ENCODE measurements at places on chromosomes 7 and 10.

- no peak for DNase-seq
Observed at GRCh38 chr7:23955600-23956149, 245.7 kb downstream of the STK31 start.

DNA sequence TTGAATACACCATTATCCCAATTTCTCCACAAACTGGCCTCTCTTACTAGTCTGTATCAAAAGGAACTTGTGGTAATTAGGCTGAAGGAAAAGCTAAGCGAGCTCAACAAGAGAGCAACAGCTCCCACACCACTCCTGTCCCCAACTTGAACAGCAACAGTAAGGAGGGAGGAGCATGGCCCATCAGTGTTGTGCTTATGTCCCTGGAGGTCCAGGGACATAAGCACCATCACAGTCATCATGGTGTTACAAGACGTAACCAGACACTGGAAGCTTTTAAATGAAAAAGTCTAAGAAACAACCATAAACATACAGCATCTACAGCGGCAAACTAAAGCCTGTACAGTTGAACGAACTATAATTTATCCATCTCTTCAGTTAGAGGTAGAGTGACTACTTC is 989 bp downstream of the ERLIN1 start:
- DNase-seq: no peak

GRCh38 chr7:46568420-46569132 is 647.5 kb upstream of the IGFBP3 start:
- DNase-seq: no peak

DNA sequence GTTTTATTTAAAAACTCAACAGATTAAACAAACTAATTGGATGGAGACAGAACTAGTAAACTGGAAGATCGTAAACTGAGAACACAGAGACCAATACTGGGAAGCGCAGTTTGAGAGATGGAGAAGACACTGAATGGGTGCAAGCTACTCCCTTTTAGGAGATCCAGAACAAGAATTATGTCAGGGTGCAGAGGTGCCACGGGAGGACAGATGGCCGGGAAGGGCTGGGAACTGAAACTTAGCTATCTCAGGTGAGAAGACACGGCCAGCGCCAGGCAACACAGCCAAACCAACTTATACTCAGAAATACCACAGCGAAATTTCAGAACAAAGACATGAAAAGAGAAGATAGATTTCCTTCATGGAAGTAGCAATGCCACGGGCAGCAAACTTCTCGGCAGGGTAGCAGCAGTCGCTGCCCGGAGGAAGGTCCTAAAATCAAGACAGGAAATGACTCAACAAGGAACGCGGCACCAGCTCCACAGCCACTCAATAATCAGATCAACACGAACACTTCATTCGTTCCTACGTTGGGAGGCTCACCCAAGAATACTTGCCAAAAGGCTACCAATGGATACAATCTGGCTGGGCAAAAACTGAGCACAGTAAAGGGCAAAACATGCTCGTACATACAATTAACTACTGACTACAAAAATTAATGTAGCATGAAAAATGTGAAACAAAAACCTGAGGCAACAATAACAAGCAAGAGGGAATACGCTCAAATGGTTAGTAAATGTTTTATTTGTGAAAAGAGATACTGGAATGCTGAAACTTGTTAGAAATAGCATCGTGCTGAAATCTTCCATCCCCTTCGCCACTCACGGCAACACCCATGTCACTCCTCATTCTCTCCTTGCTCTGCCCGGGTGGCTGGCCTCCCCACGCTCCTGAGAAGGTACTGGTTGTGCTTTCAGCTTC is 2.2 kb upstream of the LRRC27 start:
- no peak for DNase-seq

- DNase-seq: no peak
Observed at GRCh38 chr7:25779002-25779546, 372.9 kb upstream of the NFE2L3 start.

DNA sequence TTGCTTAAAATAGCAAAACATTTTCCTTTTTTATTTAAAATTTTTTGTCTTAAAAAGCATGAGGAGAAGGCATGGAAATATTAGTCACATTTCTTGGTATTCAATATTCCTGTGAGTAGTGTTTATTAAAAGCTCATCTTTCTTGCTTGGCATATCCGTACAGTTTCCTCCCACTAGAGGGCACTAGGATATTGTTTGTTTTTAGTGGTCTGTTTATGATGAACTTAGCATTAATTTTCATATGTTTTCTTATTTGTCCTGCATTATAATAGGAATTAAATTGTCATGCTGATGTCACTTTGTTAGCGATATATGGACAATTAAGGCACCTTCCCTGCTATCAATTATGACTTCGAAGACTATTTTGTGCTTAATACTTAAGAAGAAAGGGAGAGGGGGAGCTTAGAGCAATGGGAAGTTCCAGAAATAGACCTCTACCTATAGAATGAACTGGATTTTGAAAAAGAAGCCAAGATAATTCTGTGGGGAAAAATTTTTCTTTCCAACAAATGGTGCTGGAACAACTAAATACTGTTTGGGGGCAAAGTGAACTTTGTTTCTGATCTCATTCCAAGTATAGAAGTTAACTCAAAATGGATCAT is 91.0 kb upstream of the STRIP2 start:
- no peak for DNase-seq

GRCh38 chr7:133978502-133979295 is 148.4 kb upstream of the LRGUK start:
- no peak for DNase-seq

GRCh38 chr10:132068431-132069121 is 2.8 kb downstream of the JAKMIP3 start:
- no peak for DNase-seq

DNA sequence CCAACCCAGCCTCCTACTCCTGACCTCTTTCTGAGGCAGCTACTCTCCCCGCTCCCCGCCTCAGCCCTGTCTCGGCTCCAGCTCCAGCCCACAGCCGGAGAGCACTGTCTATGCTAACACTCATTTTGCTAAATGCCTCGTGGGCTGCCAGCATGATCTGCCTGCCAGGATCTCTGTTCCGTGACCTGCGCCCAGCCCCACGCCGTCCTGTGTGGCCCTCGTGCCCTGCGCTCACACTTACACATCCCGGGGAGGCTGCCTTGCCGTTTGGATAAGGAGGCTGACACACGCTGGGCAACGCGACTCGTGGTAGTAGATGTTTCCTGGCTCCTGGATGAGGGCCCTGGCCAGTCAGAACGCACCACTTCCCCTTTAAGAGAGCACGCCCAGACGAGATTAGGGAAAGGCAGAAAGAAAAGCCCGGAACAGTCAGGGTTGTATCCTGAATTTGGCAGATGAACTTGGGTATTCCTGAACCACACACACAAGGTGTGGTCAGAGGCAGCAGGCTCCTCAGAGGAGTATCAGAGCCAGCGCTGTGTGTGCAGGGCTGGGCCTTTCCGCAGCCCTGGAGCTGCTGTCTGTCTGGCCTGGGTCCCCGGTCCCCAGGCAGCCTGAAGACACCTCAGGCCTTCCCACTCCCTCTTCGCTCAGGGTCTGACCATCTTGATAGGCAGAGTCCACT is 97.7 kb upstream of the EFCAB10 start:
- no peak for DNase-seq

DNA sequence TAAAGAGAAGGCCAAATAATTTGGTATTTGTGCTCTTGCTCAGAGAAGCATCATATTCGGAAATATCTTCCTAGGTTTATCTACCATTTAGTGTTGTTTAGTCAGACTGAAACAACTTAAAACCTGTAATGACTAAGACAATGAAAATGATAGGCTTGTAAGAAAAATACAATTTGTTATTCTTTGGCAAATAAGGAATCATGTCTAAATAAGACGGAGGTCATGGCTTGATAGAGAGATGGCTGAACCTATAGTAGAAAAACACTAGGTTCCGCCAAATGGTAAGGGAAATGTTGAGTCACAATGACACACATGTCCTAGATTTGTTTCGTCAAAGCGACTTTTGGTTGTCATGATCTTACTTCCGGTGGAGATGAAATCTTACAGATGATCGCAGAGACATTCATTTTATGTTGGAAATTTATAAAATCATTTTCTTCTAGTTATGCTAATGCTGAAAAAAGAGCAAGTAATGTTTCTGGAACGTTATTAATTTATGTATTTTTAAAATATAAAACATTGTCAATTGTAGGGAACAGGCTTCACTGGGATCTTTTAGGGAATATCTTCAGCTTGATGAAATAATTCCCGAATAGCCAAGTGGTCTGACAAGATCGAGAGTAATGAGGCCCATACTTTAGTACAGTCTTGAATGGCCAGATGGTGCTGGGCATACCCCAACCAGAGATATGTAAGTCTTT is 1.0 kb downstream of the SRGN start:
- DNase-seq: no peak

DNA sequence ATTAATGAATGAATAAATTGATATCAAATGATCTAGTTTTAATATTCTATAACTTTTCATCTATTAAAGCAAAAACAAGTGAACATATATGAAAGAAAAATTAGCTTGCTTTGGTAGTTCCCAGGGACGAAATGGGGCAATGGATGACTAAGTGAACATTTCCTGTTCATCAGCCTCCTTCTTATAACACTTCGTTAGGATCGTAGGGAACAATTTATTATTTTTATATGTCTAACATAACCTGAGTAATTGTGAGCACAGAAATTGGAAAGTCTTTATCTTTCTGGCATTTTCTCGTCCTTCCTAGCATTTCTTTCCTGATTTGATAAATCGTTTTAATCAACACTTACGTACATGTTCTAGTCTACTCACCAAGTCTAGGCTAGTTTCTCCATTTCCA is 59.1 kb upstream of the PPP1R3C start:
- no peak for DNase-seq

DNA sequence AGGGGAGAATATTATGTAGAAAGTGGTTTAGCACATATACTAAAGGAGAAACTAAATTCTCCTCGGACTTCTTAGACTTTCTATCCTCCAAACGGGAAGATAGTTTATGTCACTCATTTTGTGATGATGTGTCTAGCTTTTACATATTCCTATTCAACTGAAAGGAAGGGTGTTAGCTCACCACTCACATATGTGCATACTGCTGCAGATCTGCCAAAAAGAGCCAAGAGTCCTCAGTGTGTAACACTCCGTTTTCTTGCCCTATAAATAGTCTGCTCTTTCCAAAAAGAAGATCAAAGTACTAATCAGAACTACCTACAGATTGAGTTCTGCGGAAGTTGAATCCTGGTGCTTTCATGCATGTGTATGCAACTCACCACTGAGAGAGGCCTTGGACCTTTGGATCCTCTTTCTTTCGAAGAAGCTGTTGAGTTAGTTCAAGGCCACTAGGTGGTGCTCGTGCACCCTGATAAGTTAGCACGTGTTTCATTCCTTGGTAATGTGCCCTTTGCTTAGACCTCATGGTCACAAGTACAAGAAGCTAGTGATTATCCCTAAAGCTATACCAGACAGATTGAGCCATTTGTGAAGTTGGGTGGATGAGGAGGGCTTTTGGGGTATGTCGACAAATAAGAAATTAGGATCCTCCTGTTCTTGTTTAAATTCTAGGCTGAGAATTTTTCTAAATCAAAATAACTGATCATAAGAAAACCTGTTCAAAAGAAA is 14.1 kb downstream of the YAE1 start:
- DNase-seq: peak; percentile 66

DNA sequence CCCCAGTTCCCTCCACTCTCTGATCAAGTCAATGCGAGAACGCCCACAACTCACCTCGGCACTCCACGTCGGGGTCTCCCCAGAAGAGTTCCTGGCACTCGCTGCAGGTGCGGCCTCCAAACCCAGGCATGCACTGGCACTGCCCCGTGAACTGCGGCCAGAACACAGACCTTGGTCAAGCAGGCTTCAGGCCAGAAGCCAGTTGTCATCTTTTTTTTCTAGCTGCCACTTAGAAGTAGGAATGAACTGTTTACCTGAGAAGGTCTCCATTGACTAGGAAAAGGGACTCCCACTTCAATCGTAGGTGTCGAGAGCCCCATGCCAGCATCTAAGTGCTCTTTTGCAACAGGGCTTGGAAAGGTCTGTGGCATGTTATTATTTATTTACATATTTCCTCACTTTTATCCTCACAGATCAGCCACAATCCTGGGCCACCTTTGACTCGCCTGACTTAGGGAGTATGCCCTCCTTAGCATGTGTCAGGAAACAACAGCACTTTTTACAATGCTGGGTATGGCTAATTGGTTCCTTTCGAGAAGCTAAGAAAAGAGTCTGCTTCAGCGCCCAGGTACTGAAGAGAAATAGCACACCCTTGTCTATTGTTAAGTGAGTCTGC is 51.7 kb downstream of the LAMB1 start:
- no peak for DNase-seq

DNA sequence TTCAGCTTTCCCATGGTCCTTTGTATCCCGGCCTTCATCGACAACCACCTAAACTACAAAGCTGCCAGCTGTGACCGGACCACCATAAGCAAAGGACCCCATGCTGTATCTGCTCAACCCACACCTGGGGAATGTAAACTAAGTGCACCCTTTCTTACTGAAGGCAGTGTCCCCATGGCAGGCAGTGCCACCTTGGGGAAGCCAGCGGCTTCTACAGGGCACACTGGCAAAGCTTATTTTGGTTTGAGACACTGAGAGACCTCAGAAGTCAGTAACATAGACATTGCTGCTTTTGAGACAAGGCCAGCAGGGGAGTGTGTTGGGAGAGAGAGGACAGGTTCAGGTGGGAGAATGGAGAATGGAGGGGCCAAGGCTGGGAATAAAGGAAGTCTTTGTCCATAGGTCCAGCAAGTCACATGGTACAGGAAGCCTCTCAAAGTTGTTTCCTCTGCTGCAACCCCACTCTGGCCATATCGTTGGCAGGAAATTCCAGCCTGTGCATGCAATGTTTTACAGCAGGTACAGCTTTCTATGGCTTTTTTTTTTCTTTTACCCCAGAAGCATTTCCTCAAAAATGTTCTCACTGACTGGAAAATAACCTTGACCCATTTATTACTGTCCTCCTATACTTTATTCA is 85.9 kb upstream of the NPVF start:
- no peak for DNase-seq

DNA sequence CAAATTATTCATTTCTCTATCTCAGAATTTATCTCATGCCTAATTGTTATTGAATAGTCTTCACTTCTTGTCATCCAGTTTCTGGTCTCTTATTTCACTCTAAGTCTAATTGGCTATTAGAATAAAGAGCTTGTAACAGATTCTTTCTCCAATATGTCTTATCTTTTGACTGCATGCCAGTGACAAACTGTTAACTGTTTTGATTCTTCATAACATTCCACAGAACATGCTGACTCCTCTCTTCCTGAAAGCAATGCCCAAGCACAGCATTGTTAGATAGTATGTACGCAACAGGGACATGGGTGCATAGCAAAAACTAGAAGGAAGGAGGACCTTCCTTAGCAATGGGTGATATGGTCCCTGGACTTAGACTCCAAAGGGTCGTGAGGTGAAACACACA is 65.4 kb downstream of the TRUB1 start:
- DNase-seq: no peak

DNA sequence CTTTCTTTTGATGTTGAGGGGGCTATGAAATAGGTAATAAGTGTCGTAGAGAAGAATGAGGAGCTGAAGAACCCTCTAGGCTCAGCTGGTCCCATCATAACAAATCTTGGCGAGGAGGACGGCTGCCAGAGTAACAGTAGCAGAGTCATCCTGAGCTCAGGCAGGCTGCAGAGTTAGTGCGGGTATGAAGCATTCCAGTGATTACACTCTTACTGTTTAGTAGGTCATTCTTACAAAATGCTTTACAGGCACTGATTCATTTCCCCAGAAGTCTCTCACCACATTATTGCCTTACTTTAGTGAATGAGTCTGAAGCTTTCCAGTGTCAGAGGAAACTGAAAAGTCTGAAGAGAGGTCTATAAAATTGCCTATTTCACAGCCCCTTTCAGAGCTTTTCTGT is 43.9 kb upstream of the GPR158 start:
- DNase-seq: no peak

- DNase-seq: no peak
Observed at GRCh38 chr7:44431091-44431608, 59.3 kb downstream of the NUDCD3 start.

GRCh38 chr10:22308390-22308789 is 7.8 kb upstream of the COMMD3 start:
- DNase-seq: no peak

Data from activated T-cell treated with anti-CD3 and anti-CD28 coated beads for 1 hour (primary cell).